ENCODE measurements at places on chromosomes 5 and 9.

DNA sequence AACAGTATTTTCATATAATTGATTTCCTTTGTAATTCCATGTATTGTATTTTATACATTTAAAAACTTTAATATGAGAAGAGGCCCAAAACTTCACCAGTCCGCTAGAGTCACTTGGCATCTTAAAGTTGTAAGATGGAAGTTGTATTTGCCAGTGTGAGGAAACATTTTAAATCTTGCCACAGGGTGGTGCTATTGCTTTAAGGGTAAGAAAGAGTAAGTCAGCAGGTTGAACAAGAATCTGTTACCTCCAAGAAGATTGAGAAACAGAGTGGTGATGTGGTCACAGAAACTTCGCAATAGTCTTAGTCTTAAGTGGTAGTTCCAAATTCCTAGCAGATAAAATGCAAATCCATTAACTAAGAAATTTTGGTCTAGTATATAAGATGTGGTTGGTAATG, 39.8 kb upstream of the RANBP6 start:
- DNase-seq = peak; percentile 43

- no peak for DNase-seq
Measured at GRCh38 chr5:36452424-36453006, 150.8 kb upstream of the RANBP3L start.

- no peak for DNase-seq
Measured at GRCh38 chr5:44538797-44539601, 149.8 kb upstream of the FGF10 start.

GRCh38 chr5:64210866-64211265, 45.2 kb downstream of the RNF180 start:
- DNase-seq = no peak

- DNase-seq = no peak
Measured at GRCh38 chr9:77944556-77945243, 86.9 kb downstream of the GNAQ start.

Data from smooth muscle cell of the brain vasculature (primary cell).